ENCODE measurements at places on chromosomes 12 and 14. TPM values are rescaled to one million over a fixed set of nuclear protein-coding genes. Genes with fewer than 3 reads are reported as not detected.

ATF1 gene
- 47.1 TPM for polyA plus RNA-seq

KERA gene
- polyA plus RNA-seq: not detected

NGB gene
- polyA plus RNA-seq: not detected

EIF2B1 gene
- 71.5 TPM for polyA plus RNA-seq

SLC10A1 gene
- 0.22 TPM for polyA plus RNA-seq

CACNB3 gene
- 57.3 TPM for polyA plus RNA-seq

FGF23 gene
- 0.05 TPM for polyA plus RNA-seq

REM2 gene
- polyA plus RNA-seq: 1.9 TPM

PAH gene
- 133 TPM for polyA plus RNA-seq

NID2 gene
- polyA plus RNA-seq: 109 TPM

Measured in left kidney (tissue), 8 donors.